MM.1S (cell line): ENCODE measurements at places on chromosomes 16 and 17.

GRCh38 chr17:66747578-66748275 is 87.2 kb upstream of the CACNG5 start:
- no peak for DNase-seq
- H3K27ac ChIP-seq: no peak overlapping the region
- no peaks in the 10 kb centered on the region for H3K36me3 ChIP-seq
- no peaks in the 10 kb centered on the region for H3K4me1 ChIP-seq

GRCh38 chr17:27609611-27610303 is 21.2 kb upstream of the LGALS9 start:
- no peak overlapping the region for H3K4me3 ChIP-seq
- H3K27ac ChIP-seq: no peak overlapping the region
- H3K4me1 ChIP-seq: peaks cover 11% of the 10 kb centered on the region
- DNase-seq: no peak

DNA sequence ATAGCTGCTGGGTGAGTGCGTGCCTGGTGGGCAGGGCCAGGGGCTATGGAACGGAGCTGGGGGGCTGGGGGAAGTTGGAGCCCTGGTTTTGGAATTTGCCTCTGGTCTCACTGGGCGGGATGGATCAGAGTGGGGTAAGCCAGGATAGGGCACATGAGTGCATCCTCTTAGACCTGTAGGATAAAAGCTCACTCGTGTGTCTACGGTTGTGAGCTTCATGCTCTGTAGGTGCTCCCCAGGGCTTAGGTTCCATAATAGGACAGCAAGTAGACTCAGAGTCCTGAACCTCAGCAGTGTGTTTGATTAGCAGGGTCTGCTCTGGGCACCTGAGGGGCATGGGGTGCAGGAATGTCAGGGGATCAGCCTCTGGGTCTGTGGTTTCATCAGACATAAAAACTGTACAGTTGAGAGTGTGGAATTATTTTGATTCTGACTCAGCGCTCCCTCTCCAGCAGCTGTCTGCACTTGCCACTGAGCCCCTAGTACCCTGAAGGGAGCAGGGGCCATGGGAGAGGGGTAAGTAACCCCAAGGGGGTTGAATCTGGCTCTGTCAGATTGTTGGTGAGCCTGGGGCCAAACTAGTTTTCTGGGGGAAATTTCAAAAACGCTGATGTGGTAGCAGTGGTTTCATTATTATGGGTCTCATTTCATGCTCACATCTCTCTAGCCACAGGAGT is 84.2 kb upstream of the LGALS9 start:
- no peak overlapping the region for H3K27ac ChIP-seq
- H3K4me1 ChIP-seq: peaks cover 24% of the 10 kb centered on the region
- no peak overlapping the region for H3K4me3 ChIP-seq
- no peak for DNase-seq
- H3K27me3 ChIP-seq: peaks cover 53% of the 10 kb centered on the region

DNA sequence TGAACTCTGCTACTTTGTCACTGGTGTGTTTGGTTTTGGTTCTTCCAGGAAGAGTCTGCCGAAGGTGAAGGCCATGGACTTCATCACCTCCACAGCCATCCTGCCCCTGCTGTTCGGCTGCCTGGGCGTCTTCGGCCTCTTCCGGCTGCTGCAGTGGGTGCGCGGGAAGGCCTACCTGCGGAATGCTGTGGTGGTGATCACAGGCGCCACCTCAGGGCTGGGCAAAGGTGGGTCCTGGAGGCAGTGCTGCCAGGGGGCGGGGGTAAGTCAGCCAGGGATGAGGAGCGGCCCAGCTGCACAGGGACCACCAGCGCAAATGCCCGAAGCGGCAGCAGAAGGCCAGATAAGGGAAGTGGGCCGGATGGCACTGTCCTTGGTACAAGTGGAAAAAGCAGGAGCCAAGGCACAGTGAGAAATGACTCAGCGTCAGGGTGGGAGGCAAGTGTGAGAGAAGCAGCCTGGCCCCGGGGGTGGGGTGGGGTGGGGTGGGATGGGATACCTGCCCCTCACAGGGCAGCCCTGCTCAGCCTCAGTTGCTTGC is 41.9 kb downstream of the TMEM11 start:
- DNase-seq: no peak
- peak overlapping the region; percentile 94 for H3K27ac ChIP-seq
- H3K4me1 ChIP-seq: peaks cover 40% of the 10 kb centered on the region
- H3K36me3 ChIP-seq: no peaks in the 10 kb centered on the region
- no peaks in the 10 kb centered on the region for H3K27me3 ChIP-seq

- H3K36me3 ChIP-seq: peaks cover 6% of the 10 kb centered on the region; the same call in 1 of the 2 replicates
- peak overlapping the region; percentile 73 for H3K4me3 ChIP-seq
- H3K4me1 ChIP-seq: peaks cover 5% of the 10 kb centered on the region; the same call in 1 of the 2 replicates
- H3K27ac ChIP-seq: no peak overlapping the region
- H3K27me3 ChIP-seq: no peaks in the 10 kb centered on the region
Measured at GRCh38 chr17:36592316-36592715, 637 bp downstream of the DHRS11 start.

- no peak for DNase-seq
- H3K36me3 ChIP-seq: peaks cover 8% of the 10 kb centered on the region; the same call in 1 of the 2 replicates
- H3K27me3 ChIP-seq: no peaks in the 10 kb centered on the region
Measured at GRCh38 chr17:61966191-61966590, 38.4 kb upstream of the INTS2 start.

DNA sequence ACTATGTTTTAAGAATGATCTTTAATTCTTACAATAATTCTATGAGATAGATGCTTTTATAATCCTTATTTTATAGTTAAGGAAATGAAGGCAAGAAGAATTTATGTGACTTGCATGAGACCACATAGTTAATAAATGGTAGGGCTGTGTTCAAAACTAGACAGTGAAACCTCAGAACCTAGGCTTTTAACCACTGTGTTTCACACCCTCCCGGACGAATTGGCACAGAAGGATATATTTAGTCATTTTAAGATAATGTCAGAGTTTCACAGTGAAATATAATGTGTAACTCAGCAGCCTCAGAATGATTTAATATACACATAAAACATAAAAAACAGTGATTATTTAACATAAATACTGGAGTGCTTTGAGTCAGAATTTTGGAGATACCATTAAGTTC is 57.0 kb downstream of the NSRP1 start:
- peaks cover 59% of the 10 kb centered on the region for H3K4me1 ChIP-seq
- peak overlapping the region; percentile 15; the same call in 1 of the 2 replicates for H3K4me3 ChIP-seq
- H3K36me3 ChIP-seq: no peaks in the 10 kb centered on the region; the same call in 1 of the 2 replicates
- no peaks in the 10 kb centered on the region for H3K27me3 ChIP-seq
- H3K27ac ChIP-seq: peak overlapping the region; percentile 5; the same call in 1 of the 2 replicates

- H3K4me3 ChIP-seq: no peak overlapping the region
- H3K27me3 ChIP-seq: no peaks in the 10 kb centered on the region
- no peak overlapping the region for H3K27ac ChIP-seq
Measured at GRCh38 chr16:8376430-8376829, 213.9 kb downstream of the TMEM114 start.

DNA sequence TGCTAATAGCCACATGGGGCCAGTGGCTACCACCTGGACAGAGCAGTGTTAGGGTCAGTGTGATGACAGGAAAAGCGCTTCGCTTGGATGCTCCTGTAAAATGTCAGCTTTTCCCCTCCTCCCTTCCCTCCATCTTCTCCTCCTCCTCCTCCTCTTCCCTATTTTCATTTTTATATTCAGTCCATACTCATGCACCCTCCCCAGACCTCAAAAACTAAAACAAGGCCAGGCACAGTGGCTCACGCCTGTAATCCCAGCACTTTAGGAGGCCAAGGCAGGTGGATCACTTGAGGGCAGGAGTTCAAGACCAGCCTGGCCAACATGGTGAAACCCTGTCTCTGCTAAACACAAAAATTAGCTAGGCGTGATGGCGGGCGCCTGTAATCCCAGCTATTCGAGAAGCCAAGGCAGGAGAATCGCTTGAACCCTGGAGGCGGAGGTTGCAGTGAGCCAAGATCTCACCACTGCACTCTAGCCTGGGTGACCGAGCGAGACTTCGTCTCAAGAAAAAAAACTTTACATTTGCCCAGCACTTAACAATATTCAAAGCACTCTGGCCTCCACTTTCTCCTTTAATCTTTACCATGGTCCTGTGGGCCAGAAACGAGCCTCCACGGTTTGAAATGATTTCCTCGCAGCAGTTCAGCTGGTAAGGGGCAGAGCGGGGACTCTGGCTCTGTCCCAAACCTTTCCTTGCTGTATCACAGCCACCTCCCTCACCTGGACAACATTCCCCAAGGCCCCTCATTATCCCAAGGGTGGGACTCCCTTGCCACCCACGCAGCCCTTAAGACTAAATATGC is 21.8 kb downstream of the ANKRD40 start:
- DNase-seq: no peak
- no peak overlapping the region for H3K4me3 ChIP-seq
- no peak overlapping the region for H3K27ac ChIP-seq
- H3K36me3 ChIP-seq: no peaks in the 10 kb centered on the region
- no peaks in the 10 kb centered on the region for H3K4me1 ChIP-seq

DNA sequence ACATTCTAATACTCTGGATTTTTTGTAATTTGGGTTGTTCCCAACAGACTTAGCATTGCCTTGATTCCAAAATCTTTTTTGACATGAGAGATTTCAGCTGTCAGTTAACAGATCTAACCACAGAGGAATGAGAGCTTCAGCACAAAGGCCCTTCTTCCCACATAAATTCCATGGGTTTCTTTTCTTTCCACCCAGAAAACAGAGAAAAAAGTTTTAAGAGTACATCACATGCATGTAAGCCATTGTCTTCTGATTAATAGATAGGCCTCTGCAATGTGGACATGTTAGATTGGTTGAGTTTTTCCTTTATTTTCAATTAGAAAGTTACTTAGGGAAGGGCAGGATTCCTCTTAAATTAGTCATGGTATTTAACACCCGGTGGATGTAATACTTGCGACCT is 939 bp downstream of the MYH8 start:
- H3K27ac ChIP-seq: no peak overlapping the region
- H3K27me3 ChIP-seq: no peaks in the 10 kb centered on the region
- H3K4me3 ChIP-seq: no peak overlapping the region
- no peak for DNase-seq
- H3K36me3 ChIP-seq: no peaks in the 10 kb centered on the region
- no peaks in the 10 kb centered on the region for H3K4me1 ChIP-seq

DNA sequence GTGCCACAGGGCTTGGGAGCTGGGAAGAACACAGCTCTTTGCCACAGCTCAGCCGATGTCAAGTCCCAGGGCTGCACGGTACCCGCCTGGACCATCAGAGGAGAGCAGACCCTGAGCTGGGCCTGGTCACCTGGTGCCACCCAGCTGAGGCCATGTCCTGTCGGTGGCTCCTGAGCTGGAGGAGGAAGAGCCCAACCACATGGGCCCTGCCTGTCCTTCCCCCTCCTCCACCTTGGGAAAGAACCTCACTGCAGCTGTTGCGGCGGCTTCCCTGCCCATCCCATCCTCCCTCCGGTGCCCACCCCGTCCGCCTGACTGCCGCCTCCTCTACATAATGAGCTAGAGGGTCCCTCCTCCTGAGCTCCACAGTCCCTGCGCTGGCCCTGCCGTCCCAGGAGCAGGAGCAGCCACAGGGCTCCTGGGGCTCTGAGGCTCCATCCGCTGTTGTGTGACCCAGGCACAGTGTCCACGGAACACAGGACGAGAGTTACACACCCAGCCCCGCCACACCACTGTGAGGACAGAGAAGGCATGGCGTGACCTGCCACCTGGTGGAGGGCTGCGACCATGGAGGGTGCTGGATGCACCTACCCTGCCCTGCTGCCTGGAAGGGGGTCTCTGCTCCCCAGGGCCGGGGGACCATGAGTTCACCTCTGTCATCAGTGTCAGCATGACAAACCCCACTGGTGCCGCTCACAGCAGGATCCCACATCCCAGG is 21.4 kb upstream of the CHMP6 start:
- H3K4me1 ChIP-seq: 0 out of 2 replicates have a peak, but pooled peaks cover 8% of the 10 kb centered on the region
- peak; percentile 38 for DNase-seq
- no peak overlapping the region for H3K27ac ChIP-seq
- no peaks in the 10 kb centered on the region for H3K36me3 ChIP-seq
- no peak overlapping the region for H3K4me3 ChIP-seq
- no peaks in the 10 kb centered on the region for H3K27me3 ChIP-seq

- DNase-seq: no peak
- no peaks in the 10 kb centered on the region for H3K36me3 ChIP-seq
- peaks cover 6% of the 10 kb centered on the region; the same call in 1 of the 2 replicates for H3K4me1 ChIP-seq
- no peak overlapping the region for H3K27ac ChIP-seq
Measured at GRCh38 chr17:44971776-44972483, 3.8 kb upstream of the C1QL1 start.

DNA sequence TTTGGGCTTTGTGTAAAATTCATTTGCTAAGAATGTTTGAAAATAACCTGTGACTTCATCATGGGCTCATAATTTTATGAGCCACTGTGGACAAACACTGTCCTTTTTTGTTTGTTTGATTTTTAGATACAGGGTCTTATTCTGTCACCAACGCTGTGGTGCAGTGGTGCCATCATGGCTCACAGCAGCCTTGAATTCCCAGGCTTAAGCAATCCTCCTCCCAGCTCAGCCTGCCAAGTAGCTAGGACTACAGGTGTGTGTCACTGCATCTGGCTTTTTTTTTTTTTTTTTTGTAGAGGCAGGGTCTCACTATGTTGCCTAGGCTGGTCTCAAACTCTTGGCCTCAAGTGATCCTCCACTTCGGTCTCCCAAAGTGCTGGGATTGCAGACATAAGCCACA is 8.3 kb downstream of the TEX2 start:
- H3K36me3 ChIP-seq: no peaks in the 10 kb centered on the region
- H3K4me3 ChIP-seq: no peak overlapping the region
- DNase-seq: no peak
- no peak overlapping the region for H3K27ac ChIP-seq

DNA sequence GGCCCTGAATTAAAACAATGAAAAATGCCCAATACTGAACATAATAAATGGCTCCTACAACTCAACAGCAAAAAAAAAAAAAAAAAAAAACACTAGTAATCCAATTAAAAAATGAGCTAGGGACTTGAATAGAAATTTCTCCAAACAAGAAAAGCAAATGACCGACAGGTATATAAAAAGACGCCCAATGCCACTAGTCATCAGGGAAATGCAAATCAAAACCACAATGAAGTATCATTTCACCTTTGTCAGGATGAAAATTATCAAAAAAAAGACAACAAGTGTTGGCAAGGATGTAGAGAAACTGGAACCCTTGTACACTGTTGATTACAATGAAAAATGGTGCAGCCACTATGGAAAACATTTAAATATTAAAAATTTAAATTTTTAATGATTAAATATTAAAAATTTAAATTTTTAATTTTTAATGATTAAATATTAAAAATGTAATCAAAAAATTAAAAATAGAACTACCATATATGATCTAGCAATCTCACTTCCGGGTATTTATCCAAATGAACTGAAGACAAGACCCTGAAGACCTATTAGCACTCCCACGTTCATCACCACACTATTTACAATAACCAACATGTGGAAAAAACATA is 28.1 kb downstream of the BBS2 start:
- no peaks in the 10 kb centered on the region for H3K36me3 ChIP-seq
- H3K4me3 ChIP-seq: no peak overlapping the region
- DNase-seq: peak; percentile 63
- peaks cover 12% of the 10 kb centered on the region for H3K4me1 ChIP-seq
- H3K27me3 ChIP-seq: no peaks in the 10 kb centered on the region

DNA sequence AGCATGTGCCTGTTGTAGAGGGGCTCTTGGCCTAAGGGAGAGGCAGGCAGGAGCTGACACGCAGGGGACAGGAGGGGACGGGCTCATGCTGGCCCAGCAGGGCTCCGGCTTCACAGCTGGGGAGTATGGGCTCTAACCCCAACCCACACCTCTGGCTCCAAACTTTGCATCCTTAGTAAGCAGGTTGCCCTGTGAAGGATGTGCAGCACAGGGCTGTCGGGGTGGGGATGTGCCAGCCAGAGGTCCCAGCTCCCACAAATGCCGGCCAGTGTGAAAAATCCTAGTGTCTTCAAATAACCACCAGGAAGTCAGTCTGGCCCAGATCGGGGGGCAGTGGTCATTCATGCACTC is 14.0 kb upstream of the FAM83G start:
- no peak overlapping the region for H3K4me3 ChIP-seq
- no peak for DNase-seq
- no peak overlapping the region for H3K27ac ChIP-seq
- H3K36me3 ChIP-seq: no peaks in the 10 kb centered on the region
